ENCODE measurements at places on chromosomes 2 and 18.

GRCh38 chr2:208541989-208542464 lies 135.4 kb downstream of the PTH2R start:
- DNase-seq, result no peak

GRCh38 chr2:56202381-56203121 lies 18.8 kb downstream of the CCDC85A start:
- DNase-seq, result peak; percentile 74

GRCh38 chr2:158464426-158465281 lies 7.9 kb downstream of the PKP4 start:
- DNase-seq, result no peak

DNA sequence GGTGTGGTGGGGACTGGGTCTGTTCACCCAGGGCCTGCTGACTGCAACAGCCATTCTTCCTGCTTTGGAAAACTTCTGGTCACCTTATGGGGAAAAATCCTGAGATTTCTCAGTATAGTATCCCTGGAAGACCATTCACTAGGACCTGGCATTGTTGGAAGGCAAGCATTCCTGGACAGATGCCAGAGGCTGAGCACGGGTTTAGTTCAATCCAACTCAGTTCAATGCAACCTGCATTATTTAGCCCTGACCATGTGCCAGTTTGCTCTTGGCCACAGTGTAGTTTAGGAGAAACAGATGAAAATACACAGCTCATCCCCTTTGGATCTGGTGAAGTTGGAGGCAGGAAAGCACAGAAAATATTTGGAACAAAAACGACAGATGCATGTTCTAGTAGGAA lies 95.9 kb downstream of the LPIN1 start:
- DNase-seq, result peak; percentile 66

GRCh38 chr2:49042488-49042887 lies 111.8 kb downstream of the FSHR start:
- no peak for DNase-seq

DNA sequence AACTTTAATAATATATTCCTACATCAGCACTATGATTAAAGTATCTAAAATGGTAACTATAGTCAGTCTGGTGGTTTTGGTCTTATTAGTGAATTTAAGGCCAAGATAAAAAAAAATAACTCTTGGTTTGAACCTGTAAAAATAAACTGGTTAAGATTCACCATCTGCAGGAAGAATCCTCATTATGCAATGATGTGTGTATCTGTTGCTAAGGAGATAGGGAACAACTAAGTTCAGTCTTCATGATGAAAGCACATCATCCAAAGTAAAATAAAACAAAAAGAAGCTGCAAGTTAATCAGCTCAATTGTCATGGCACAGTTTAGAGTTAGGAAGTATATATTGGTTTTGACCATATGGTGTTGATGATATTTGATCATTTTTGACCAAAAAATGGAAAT lies 466.0 kb downstream of the NYAP2 start:
- no peak for DNase-seq

- peak; percentile 94 for DNase-seq
These were observed 46.4 kb upstream of the BZW1 start for GRCh38 chr2:200765139-200765951.

GRCh38 chr18:79486356-79487182 lies 90.8 kb downstream of the NFATC1 start:
- no peak for DNase-seq

DNA sequence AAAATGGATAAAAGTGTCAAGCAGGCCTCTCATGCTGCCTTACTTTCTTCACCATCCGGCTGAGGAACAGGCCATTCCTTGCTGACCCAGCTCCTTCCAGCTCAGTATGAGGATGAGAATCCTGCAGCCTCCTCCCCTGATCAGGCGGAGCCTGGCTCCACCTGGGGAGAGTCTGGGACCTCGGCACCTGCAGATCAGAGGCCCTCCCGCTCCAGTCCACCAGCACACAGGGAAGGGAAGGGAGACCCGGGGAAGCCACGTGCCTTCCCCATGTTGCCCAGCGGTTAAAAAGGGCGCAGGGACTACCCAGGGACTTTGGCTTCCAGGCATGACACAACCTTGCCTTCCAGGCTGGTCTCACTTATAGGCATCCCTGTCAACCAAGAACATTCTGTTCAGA lies 172.0 kb downstream of the NDUFA10 start:
- no peak for DNase-seq

GRCh38 chr2:191538334-191538903 lies 139.5 kb upstream of the NABP1 start:
- DNase-seq, result no peak

GRCh38 chr18:74623047-74623816 lies 25.6 kb downstream of the ZNF407 start:
- peak; percentile 33 for DNase-seq

GRCh38 chr2:200496696-200497095 lies 13.2 kb downstream of the KCTD18 start:
- DNase-seq, result no peak

GRCh38 chr2:173961346-173961705 lies 3.8 kb downstream of the SP3 start:
- no peak for DNase-seq

GRCh38 chr2:36607947-36608346 lies 10.0 kb upstream of the FEZ2 start:
- DNase-seq, result no peak

DNA sequence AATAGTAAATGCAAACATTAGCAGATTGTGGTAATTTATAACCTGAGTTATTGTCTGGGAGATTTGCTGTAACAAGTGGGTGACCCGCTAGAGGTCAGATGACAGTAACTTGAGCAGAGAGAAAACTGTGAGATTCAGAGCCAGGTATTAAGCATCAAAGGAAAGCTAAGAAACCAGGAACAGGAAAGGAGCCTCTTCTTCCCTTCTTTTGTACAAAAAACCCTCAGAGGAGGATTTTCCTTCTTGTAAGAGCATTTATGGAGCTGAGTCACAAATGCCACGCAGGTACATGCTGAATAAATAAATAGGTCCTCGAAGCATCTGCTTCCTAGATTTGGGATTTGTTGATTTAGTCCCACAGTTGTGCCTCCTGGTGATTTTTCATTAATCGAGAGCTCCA lies 146.5 kb downstream of the SH3BP4 start:
- DNase-seq, result no peak

DNA sequence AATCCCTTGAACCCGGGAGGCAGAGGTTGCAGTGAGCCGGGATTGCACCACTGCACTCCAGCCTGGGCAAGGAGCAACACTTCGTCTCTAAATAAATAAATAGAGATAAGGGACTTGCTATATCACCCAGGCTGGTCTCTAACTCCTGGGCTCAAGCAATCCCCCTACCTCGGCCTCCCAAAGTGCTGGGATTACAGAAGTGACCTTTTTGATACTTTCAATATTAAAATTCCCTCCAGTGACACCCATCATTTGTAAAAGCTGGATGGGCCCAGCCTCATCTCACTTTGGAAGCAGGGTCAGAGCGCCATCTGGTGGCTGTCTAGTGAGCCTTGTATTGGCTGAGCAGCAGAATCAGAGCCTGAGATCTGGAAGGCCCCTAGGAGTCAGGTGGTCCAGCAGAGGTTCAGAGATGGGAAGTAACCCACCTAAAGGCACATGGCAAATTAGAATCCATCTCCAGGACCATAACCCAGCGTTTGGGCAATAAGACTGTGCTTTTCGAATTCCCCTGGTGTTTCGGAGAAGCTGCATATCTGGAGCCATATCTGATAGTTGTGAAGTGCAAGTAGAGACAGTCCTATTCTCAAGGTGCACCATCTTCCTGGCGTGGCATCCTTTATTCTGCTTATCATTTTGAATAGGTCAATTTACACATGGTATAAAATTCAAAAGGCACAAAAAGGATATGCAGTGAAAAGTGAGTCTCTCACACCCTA lies 18.3 kb upstream of the SLC35F6 start:
- DNase-seq, result peak; percentile 90

- peak; percentile 44 for DNase-seq
These were observed 191.0 kb downstream of the GRB14 start for GRCh38 chr2:164430166-164430783.

GRCh38 chr2:95297639-95298395 lies 670 bp downstream of the KCNIP3 start:
- DNase-seq, result no peak

GRCh38 chr2:88199912-88200682 lies 30.0 kb downstream of the THNSL2 start:
- no peak for DNase-seq

DNA sequence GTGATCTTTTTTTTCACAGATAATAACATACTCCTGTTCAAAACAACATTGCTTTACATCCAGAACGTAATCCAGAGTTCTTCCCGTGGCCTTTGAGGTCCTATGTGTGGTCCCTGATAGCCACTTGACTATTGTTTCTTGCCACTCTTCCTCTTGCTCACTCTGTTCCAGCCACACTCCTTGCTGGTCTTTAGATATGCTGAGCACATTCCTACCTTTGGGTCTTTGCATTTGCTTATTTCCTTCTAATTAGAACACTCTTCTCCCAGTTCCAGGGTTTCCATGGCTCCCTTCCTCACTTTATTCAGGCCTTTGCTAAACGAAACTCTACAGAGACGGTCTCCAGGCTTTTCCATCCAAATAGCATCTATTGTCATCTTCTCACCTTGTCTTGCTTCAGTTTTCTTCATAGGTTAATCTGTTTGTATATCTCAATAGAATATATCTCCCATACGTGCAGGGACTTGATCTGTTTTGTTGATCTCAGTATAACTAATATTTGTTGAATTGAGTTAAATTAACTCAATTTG lies 59.9 kb downstream of the ACSL3 start:
- no peak for DNase-seq

- no peak for DNase-seq
These were observed 275.6 kb upstream of the ID2 start for GRCh38 chr2:8406271-8406670.

GRCh38 chr2:174553811-174554493 lies 43.7 kb downstream of the WIPF1 start:
- DNase-seq, result no peak

DNA sequence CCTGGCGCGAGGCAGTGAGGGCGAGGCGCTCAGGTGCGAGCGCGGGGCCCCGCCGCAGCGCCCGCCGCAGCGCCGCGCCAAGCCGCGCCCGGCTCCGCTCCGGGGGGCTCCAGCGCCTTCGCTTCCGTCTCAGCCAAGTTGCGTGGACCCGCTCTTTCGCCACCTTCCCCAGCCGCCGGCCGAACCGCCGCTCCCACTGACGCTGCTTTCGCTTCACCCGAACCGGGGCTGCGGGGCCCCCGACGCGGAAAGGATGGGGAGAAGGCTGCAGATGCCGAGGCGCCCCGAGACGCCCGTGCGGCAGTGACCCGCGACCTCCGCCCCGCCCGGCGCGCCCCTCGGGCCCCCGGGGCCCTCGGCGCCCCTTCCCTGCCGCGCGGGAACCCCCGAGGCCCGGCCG lies 328 bp upstream of the INHBB start:
- no peak for DNase-seq

GRCh38 chr2:197998702-197999101 lies 194.3 kb downstream of the PLCL1 start:
- DNase-seq, result no peak

DNA sequence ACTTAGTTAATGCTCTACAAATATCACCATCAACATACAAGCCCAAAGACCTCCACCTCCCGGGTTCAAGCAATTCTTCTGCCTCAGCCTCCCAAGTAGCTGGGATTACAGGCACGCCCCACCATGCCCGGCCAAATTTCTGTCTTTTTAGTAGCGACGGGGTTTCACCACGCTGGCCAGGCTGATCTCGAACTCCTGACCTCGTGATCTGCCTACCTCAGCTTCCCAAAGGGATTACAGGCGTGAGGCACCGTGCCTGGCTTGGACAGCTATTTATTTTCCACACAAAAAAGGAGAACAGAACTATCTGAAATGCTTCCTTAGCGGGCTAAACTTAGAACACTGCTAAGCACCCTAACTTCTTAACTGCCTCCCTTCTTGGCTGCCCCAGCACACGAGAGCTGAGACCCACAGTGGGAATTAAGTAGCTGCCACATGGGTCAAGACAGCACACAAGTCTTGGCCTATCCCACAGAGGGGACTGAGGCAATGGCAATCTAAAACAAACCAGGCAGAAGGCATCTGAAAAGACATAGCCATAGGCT lies 24.8 kb downstream of the CYTIP start:
- DNase-seq, result no peak

GRCh38 chr2:197556456-197556855 lies 40.6 kb downstream of the MOB4 start:
- DNase-seq, result peak; percentile 61

DNA sequence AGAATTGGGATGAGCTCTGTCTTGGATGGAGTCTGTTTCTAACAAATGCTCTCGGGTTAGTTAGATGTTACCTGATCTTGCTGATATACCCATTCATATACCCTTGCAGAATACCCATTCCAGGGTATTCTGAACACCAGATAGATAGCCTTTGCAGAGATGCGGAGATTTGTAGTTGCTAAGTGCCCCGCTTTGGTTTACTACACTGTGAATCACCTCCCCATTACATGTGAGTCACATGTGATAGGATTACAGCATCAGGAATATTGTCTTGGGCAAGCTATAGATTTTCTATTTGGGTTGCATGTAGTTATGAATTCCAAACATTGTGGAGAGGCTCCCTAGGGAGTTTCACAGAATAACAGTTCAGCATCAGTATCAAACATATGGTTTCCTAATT lies 3.8 kb downstream of the VSNL1 start:
- no peak for DNase-seq

Measured in lung microvascular endothelial cell (primary cell).